ENCODE measurements at places on chromosomes 6 and 20.

- peak; percentile 49 for DNase-seq
These were observed 2.9 kb downstream of the NRN1 start for GRCh38 chr6:6003621-6004366.

DNA sequence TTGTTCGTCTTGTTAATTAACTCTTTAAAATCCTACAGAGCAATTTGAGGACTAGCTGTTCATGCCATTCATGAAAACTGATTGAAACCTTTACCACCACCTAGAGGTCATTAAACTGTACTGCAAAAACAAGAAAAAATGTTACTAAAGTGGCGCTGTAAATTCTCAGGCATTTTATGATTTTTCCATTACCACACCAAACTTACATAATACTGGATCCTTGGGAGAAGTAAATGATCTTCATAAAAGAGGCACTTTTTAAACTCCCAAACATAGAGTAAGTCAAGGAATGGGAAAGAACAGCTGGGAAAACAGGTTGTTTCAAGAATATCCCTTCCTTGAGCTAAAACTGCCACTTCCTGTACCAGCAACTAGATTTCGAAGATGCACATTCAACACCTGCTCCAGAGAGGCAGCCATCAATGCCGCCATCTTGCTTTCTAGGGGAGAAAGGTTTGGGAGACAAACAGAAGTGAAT lies 54.3 kb downstream of the MYLIP start:
- no peak for DNase-seq

GRCh38 chr6:114364301-114364700 lies 21.5 kb upstream of the HS3ST5 start:
- no peak for DNase-seq

DNA sequence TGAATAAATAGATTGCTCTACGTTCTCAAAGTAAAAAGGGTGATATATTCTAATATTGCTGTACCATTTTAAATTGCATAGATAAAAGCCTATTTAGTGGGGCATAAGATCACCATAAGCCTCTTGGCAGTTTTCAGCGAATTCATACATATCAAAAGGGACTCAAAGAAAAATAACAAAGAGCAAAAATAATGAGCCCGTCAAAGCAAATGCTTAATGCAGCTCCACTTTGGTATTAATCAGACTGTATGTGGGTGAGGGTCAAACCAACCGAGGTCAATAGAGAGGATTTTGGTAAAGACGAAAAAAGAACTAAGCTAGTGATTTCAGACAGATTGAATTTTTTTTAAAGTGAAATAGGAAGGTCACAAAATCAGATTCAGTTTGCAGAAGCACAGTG lies 598.8 kb downstream of the GRIK2 start:
- DNase-seq = no peak

GRCh38 chr20:7911586-7912330 lies 28.5 kb downstream of the HAO1 start:
- DNase-seq = peak; percentile 24

GRCh38 chr6:142786476-142786875 lies 158.5 kb downstream of the HIVEP2 start:
- DNase-seq = no peak

GRCh38 chr6:140641412-140641811 lies 1267.0 kb upstream of the CITED2 start:
- no peak for DNase-seq

- no peak for DNase-seq
These were observed 259.3 kb downstream of the TFAP2B start for GRCh38 chr6:51077821-51078518.

GRCh38 chr20:20711413-20711812 lies 1.0 kb downstream of the RALGAPA2 start:
- no peak for DNase-seq

DNA sequence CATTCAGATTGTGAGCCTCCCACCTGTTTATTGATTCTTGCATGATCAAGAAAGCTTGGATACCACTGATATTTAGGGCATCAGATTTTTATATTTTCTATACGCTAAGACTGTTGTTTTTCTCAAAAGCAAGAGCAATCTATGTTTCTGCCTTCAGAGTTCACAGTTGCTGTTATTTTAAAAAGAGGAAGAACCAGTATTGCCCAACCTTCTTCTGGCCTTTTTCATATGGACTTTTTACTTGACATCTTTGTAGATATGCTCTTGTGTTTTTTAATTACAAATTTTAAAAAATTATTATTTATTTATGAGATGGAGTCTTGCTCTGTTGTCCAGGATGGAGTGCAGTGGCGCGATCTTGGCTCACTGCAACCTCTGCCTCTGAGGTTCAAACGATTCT lies 28.9 kb downstream of the SLC17A5 start:
- DNase-seq = no peak

GRCh38 chr20:23178806-23179205 lies 92.7 kb upstream of the CD93 start:
- DNase-seq = peak; percentile 73

GRCh38 chr6:13522656-13523055 lies 35.3 kb upstream of the GFOD1 start:
- DNase-seq = no peak

GRCh38 chr6:125310994-125311649 lies 9.4 kb upstream of the HDDC2 start:
- no peak for DNase-seq

Data from right cardiac atrium (tissue), 5 donors.